PC-3 (cell line): ENCODE measurements at places on chromosomes 11 and 22.

DNA sequence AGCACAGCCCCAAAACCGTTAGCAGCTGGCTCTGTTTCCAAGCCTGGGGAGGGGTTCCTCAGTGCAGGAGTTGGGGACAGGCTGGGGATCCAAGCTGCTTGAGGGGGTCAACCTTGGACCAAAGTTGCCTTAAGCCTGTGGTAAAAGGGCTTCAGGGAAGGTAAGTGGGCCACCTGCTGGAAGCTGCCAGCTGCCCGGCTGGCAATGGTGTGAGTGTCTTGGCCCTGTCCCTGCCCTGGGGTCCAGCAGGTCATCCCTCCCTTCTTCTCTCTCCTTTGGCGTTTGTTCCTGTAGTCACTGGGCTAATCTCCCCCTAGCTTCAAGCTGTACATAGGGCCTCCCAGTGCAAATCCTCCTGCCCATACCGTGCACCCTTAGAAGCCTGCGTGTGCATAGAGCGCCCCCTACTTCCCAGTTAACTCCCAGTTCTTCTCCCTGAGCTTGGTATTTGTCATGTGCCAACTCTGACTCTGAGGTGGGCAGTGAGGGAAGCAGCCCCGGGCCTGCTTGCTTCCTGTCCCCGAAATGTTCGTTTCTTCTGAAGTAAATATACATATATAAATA, 4.4 kb downstream of the TMEM258 start:
- peak; percentile 48 for DNase-seq

- DNase-seq: no peak
Measured at GRCh38 chr11:14905104-14906033, 13.3 kb upstream of the CYP2R1 start.

- no peak for DNase-seq
Measured at GRCh38 chr11:72537051-72537450, 102.7 kb upstream of the CLPB start.

DNA sequence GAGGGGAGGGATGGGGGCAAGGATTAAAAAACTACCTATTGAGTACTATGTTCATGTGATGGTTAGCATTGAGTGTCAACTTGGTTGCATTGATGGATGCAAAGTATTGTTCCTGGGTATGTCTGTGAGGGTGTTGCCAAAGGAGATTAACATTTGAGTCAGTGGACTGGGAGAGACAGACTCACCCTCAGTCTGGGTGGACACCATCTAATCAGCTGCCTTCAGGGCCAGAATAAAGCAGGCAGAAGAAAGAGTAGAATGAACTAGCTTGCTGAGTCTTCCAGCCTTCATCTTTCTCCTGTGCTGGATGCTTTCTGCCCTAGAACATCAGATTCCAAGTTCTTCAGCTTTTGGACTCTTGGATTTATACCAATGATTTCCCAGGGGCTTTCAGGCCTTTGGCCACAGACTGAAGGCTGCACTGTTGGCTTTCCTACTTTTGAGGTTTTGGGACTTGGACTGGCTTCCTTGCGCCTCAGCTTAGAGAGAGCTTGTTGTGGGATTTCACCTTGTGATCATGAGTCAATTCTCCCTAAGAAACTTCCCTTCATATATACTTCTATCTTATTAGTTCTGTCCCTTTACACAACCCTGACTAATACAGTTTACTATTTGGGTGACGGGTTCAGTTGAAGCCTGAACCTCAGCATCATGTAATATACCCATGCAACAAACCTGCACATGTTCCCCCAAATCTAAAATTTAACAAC, 70.2 kb downstream of the MTNR1B start:
- no peak for DNase-seq

DNA sequence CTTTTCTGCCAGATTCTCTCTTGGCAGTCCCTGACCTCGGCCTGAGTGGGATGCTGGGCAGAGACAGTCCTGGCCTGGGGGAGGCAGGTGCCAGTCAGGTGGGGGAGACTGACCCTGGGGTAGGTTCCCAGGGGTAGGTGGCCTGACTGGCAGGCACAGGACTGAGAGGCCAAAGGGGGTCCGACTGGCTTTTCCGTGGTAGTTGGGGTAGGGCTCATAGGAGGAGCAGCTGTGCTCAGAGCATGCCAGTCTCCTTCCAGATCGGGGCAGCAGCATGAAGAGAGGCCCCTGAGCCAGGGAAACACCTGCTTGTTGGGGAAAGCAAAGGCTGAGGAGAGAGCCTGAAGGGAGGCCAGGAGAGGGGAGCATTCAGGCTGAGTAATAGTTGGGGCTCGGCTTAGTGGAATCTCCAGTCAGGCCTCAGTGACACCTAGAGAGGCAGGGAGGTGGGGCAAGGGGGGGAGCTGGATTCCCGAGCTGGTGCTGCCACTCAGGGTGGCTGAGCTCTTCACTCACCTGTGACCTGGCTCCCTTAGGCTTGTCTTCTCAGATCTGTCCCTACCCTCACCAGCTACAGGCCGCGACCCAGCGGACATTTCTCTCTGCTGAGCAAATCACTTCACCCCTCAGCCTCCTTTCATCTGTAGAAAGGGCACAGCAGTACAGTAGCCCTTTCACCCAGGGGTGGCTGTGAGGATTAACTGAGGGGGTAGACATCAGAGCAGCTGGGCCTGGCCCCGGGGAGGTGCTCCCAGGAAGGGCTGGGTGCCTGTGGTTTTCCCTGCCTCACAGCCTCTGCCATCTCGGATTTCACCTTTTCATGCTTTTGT, 26.2 kb downstream of the MCM5 start:
- DNase-seq: peak; percentile 75

- DNase-seq: peak; percentile 23
Measured at GRCh38 chr11:87180742-87181141, 143.0 kb downstream of the TMEM135 start.

DNA sequence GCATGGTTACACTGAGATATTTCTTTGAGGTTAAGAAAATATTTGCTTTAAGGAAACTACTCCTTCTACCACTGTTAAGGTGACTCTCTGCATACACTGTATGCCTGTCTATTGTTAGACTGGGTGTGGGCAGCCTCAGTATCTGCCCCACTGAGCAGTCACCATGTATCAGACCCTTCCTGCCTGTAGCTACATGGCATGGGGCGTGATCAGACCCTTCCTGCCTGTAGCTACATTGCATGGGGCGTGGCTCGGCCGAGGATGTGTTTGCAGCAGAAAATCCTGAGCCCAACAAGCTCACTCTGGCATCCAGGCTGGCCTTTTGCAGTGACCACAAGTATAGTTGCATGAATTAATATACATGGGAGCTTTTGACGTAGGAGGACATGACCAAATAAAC, 669.4 kb downstream of the OPCML start:
- DNase-seq: no peak

GRCh38 chr22:36744791-36745190, 31.1 kb downstream of the IFT27 start:
- DNase-seq: no peak

- peak; percentile 71 for DNase-seq
Measured at GRCh38 chr11:69337211-69337721, 43.3 kb downstream of the MYEOV start.

GRCh38 chr11:6377902-6378639, 12.2 kb upstream of the SMPD1 start:
- no peak for DNase-seq
